Right lung (tissue), 10 donors: ENCODE measurements at places on chromosomes 13 and 19. TPM values are rescaled to one million over a fixed set of nuclear protein-coding genes. Genes with fewer than 3 reads are reported as not detected.

TEX29 gene
- 0.64 TPM for polyA plus RNA-seq

GRCh38 chr13:21133077-21133476 is 43.3 kb downstream of the SKA3 start:
- no peak for DNase-seq

GRCh38 chr13:37599519-37599918 is 951 bp upstream of the POSTN start:
- no peak for DNase-seq

- DNase-seq = no peak
Observed at GRCh38 chr13:21677075-21677623, 6.3 kb downstream of the FGF9 start.

BEST2 gene
- 0.16 TPM for polyA plus RNA-seq

DNA sequence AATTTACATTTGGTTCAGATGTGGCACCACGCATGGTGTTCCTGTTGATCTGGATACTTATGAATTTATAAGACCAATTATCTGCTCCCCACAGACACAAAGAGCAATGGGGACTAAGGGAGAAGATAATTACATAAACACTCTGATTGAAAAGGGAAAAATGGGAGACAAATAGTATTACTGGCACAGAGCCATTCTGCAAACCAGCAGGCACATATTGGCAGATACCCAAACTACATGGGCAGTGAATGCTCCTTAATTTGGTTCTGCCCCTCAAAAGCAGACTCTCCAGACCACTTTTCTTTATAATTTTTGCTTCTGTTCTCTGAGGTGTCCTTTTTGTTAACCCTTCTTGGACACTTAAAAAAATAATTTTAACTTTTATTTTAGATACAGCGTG is 1674.2 kb downstream of the PCDH9 start:
- no peak for DNase-seq

GRCh38 chr19:6803036-6803404 is 30.5 kb downstream of the VAV1 start:
- DNase-seq = no peak
